IPS DF 6.9 (cell line): ENCODE measurements at places on chromosomes 5 and 9.

DNA sequence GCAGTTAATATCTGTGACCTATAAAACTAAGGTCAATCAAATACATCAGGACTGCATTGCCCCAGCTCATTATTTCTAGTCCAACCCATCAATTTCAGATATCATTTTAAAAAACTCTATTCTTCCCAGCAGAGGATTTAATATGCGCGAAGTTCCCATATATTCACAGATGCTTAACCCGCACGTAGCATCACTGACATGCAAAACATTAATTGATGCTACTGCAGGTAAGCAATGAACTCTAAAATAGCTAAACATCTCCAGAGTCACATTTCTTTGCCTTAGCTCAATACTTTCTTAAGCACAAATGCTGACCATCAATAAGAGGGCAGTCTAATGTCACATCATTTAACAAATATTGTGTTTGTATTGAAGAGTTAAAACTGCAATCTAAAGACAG is 586.6 kb upstream of the CDH18 start:
- no peak for DNase-seq
- H3K4me1 ChIP-seq: no peaks in the 10 kb centered on the region

DNA sequence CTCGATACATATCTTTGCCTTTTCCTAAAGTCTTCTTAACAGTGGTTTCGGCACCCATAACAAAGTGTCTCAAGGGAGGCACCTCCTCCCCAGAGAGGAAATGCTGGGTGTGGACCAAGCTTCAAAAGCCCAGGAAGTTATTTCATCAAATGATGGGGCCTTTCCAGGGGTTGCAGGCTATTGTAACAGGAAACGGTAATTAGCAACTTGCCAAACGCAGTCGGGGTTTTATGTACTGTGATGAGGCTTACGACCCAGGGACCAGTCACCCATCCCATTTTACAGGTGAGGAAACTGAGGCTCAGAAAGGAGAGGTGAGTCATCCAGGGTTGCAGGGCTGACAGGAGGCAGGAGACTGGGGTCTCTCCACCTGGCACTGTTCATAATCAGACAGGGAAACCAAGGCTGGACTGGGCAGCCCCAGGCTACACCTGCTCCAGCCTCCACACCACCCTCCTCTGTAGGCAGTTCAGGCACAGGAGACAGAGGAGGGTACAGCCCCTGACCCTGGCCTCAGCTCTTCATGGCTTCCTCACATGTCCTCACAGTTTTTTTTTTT is 30.0 kb upstream of the SUSD3 start:
- DNase-seq: no peak
- no peaks in the 10 kb centered on the region for H3K27me3 ChIP-seq
- no peak overlapping the region for H3K27ac ChIP-seq
- no peaks in the 10 kb centered on the region for H3K36me3 ChIP-seq
- H3K4me1 ChIP-seq: peaks cover 3% of the 10 kb centered on the region
- H3K4me3 ChIP-seq: no peak overlapping the region

- peaks cover 6% of the 10 kb centered on the region for H3K4me1 ChIP-seq
- no peaks in the 10 kb centered on the region for H3K36me3 ChIP-seq
- no peaks in the 10 kb centered on the region for H3K27me3 ChIP-seq
- no peak for DNase-seq
- no peak overlapping the region for H3K4me3 ChIP-seq
- no peak overlapping the region for H3K27ac ChIP-seq
These were observed 204.1 kb downstream of the GABBR2 start for GRCh38 chr9:98504298-98505282.

DNA sequence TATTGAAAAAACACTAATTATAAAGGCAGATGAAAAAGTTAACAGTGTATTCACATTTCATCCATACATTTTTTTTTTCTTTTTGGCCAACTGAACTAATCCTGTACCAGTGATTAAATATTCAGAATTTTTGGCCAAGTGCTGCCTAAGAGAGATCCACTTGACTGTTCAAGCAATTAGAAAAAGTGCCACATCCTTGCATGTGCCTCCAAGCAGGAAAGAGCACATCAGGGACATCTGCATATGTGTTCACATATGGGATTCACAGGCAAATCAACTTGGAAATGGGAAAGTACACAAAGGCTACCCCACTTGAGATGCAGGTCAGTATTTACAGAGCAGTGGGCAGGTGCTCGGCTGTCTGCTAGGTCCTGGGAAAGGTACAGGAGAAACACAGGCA is 163.3 kb upstream of the LHFPL2 start:
- H3K4me1 ChIP-seq: 0 out of 2 replicates have a peak, but pooled peaks cover 2% of the 10 kb centered on the region
- H3K4me3 ChIP-seq: no peak overlapping the region
- no peak for DNase-seq
- H3K36me3 ChIP-seq: no peaks in the 10 kb centered on the region
- H3K27me3 ChIP-seq: no peaks in the 10 kb centered on the region; the same call in 1 of the 2 replicates

GRCh38 chr5:143025971-143026370 is 255.8 kb downstream of the ARHGAP26 start:
- no peak for DNase-seq
- H3K27me3 ChIP-seq: no peaks in the 10 kb centered on the region
- H3K4me3 ChIP-seq: no peak overlapping the region
- H3K27ac ChIP-seq: no peak overlapping the region
- no peaks in the 10 kb centered on the region for H3K36me3 ChIP-seq

DNA sequence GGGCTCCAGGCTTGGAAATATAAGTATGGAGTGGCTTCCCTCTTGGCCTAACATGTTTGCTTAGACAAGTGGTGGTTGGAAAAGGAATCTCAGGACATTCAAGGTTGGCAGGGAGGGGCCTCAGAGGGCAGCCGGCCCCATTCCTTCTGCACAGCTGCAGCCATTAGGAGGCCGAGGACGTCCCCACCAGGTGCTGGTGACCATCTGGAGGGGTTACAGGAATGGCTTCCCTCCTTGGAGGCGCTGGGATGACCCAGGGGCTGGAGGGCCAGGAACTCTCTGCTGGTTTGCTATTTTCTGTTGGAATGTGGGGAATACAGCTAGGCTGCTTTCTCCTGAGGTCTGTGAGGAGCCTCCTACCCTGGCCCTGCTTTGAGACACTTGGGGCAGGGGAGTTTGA is 18.5 kb downstream of the STC2 start:
- no peak overlapping the region for H3K4me3 ChIP-seq
- H3K27me3 ChIP-seq: no peaks in the 10 kb centered on the region
- H3K27ac ChIP-seq: no peak overlapping the region
- H3K4me1 ChIP-seq: no peaks in the 10 kb centered on the region; the same call in 1 of the 2 replicates

GRCh38 chr9:101014566-101014965 is 14.0 kb upstream of the PLPPR1 start:
- H3K4me1 ChIP-seq: no peaks in the 10 kb centered on the region
- H3K4me3 ChIP-seq: no peak overlapping the region
- no peaks in the 10 kb centered on the region for H3K36me3 ChIP-seq
- DNase-seq: no peak

GRCh38 chr9:76897804-76898525 is 7.9 kb downstream of the PRUNE2 start:
- H3K27ac ChIP-seq: no peak overlapping the region
- peaks cover 6% of the 10 kb centered on the region for H3K4me1 ChIP-seq
- H3K27me3 ChIP-seq: no peaks in the 10 kb centered on the region
- no peaks in the 10 kb centered on the region for H3K36me3 ChIP-seq
- no peak for DNase-seq
- H3K4me3 ChIP-seq: no peak overlapping the region

DNA sequence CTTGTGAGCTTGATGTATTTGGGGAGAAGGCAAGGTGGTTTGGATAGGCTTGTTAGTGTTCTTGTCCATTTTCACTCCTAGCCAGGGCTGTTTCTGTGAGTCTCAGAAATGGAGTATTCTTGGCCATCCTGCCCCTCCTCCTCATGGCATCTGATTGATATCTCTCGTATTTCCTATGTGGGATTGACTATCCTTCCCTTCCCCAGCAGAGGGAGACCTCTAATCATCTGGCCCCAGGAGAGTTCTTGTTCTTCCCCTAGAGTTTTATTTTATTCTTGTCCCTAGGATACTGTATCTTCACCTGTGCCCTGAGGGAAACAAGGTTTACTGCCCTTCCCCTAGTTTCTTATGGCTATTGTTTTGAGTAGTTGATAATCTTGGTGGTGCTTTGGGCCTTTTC is 114.4 kb downstream of the VPS13A start:
- no peaks in the 10 kb centered on the region for H3K36me3 ChIP-seq
- peaks cover 5% of the 10 kb centered on the region for H3K4me1 ChIP-seq
- no peaks in the 10 kb centered on the region for H3K27me3 ChIP-seq

- H3K36me3 ChIP-seq: no peaks in the 10 kb centered on the region
- no peak overlapping the region for H3K27ac ChIP-seq
- H3K4me1 ChIP-seq: no peaks in the 10 kb centered on the region; the same call in 1 of the 2 replicates
- no peaks in the 10 kb centered on the region for H3K27me3 ChIP-seq
- DNase-seq: no peak
These were observed 385.2 kb downstream of the FAM170A start for GRCh38 chr5:120014535-120014934.

GRCh38 chr5:95375591-95375990 is 15.6 kb upstream of the FAM81B start:
- no peaks in the 10 kb centered on the region for H3K4me1 ChIP-seq
- H3K4me3 ChIP-seq: no peak overlapping the region
- DNase-seq: no peak
- no peaks in the 10 kb centered on the region for H3K27me3 ChIP-seq
- H3K27ac ChIP-seq: no peak overlapping the region
- H3K36me3 ChIP-seq: no peaks in the 10 kb centered on the region

GRCh38 chr5:142998316-142999020 is 228.3 kb downstream of the ARHGAP26 start:
- H3K27ac ChIP-seq: no peak overlapping the region
- H3K4me3 ChIP-seq: no peak overlapping the region
- peaks cover 1% of the 10 kb centered on the region; the same call in 1 of the 2 replicates for H3K4me1 ChIP-seq
- no peaks in the 10 kb centered on the region; the same call in 1 of the 2 replicates for H3K36me3 ChIP-seq
- H3K27me3 ChIP-seq: no peaks in the 10 kb centered on the region

DNA sequence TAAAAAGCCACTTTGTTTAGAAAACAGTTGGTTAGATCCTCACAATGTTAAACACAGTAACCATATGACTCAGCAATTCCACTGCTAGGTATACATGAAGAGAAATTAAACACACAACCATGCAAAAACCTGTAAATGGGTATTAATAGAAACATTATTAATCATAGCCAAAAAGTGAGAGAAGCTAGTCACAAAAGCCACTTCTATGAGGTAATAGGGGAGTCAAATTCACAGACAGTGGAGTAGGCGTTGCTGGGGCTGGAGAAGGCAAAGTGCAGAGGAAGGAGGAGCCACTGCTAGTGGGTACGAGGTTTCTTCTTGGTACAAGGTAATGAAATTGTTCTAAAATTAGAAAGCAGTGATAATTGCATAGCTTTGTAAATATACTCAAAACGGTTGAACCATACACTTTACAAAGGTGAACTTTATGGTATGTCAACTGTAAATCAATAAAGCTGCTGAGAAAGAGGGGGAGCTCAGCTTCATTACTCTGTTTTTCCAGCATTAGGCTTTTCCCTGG is 364.4 kb downstream of the GADD45G start:
- no peak overlapping the region for H3K4me3 ChIP-seq
- DNase-seq: no peak
- H3K4me1 ChIP-seq: no peaks in the 10 kb centered on the region
- no peaks in the 10 kb centered on the region for H3K36me3 ChIP-seq
- no peak overlapping the region for H3K27ac ChIP-seq
- H3K27me3 ChIP-seq: no peaks in the 10 kb centered on the region

DNA sequence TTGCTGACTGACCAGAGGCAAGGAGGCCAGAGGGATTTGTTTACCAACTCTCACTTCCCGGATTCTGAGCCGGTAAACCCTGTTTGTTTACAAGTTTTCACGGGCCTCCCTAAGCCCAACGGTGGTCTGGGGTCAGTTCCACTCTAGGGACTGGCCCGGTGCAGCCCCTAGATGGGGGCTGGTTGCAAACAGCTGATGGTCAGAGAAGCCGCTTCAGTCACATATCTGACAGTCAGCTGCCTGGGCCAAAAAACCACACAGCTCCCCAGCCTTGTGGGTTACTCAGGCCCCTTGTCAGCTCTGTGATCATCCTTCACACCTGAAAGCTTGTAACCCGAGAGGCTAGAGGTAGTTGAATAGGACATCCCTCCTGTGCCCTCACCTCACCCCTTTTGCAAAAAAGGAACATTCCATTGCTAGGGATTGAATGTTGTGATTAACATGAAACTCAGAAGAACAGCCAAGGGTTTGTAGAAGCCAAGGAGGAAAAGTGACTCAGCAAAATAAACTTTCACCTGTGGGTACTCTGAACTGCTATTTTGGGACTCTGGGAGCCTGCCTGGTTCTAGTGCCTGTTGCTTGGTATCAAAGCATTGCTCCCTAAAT is 40.4 kb downstream of the SAR1B start:
- no peaks in the 10 kb centered on the region for H3K27me3 ChIP-seq
- no peaks in the 10 kb centered on the region for H3K36me3 ChIP-seq
- H3K4me1 ChIP-seq: peaks cover 8% of the 10 kb centered on the region; the same call in 1 of the 2 replicates
- no peak overlapping the region for H3K4me3 ChIP-seq
- DNase-seq: peak; percentile 77

DNA sequence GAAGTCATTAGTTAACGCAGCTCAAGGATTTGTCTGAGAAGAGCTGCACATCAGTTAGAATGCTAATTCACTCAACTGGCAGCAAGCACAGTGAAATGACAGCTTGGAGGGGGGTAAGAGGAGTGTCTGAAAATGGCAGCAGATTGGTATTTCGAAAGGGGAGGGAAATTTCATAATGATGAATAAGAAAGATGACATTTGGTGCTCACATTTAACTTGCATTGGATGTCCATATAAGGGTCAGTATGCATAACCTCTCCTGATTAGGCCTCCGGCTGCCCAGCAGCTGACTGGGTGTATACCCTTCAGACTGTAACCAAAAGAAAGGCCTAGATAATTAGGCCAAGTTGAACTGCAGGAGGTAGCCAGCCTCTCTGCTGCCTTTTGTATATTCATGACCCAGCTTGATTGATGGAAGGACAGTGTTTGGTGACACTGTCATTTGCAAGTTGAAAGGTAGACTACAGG is 131.0 kb downstream of the PBX3 start:
- no peak overlapping the region for H3K4me3 ChIP-seq
- H3K36me3 ChIP-seq: no peaks in the 10 kb centered on the region
- no peak overlapping the region for H3K27ac ChIP-seq
- H3K4me1 ChIP-seq: peaks cover 3% of the 10 kb centered on the region; the same call in 1 of the 2 replicates
- DNase-seq: no peak
- H3K27me3 ChIP-seq: no peaks in the 10 kb centered on the region
